ENCODE measurements at places on chromosomes 12 and 14. TPM values are rescaled to one million over a fixed set of nuclear protein-coding genes. Genes with fewer than 3 reads are reported as not detected.

DNA sequence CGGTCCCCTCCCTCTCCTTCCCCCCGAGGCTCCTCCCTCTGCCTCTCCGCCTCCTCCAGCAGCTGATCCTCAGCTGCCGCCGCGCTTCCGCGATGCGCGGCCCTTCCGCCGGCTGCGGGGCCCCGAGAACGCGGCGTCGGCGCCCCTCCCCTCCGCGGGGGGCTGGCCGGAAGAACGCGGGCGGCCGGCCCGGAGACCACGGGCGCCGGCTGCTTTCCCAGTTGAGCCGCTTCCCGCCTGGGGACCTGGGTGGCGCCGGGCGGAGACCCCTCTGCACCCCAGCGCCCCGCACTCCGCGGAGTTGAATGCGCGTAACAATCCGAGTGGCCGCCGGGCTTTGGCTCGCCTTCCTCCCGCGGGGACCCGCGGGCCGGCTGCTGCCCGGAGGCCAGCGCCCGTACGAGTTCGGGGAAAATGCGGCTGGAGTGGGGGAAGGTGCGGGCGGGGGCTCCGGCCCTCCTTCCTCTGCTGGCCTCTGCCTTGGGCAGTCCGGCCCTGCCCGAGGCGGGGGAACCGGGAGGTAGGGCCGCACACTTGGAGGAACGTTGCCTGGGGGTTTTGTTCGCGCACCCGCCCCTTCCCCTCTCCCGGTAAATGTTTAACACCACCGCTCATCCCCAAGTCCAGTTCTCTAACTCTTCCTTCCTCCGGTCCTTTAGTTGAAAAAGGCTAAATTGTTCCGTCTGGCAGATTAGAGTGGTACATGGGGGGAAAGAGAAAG, 393 bp upstream of the DCAF5 start:
- DNase-seq = peak; percentile 33

GRCh38 chr12:1634590-1635191, 5.7 kb downstream of the WNT5B start:
- DNase-seq = peak; percentile 92

- no peak for DNase-seq
Measured at GRCh38 chr12:105431537-105432100, 101.1 kb downstream of the C12orf75 start.

GRCh38 chr14:50338587-50338986, 26.5 kb downstream of the DMAC2L start:
- no peak for DNase-seq

DNA sequence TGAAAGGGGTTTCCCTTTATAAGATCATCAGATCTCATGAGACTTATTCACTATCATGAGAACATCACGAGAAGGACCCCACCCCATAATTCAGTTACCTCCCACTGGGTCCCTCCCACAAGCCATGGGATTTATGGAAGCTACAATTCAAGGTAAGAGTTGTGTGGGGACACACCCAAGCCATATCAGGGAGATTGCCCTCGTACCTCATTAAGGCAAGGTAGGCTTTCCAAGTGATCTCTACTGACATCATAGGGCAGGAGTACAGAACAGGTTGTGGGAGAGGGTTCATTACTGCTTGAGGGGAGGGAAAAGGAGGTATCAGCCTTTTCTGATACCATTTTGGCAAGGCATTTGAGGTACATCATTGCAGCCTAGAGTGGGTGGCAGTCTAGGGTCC, 524.6 kb downstream of the PRKD1 start:
- no peak for DNase-seq

DNA sequence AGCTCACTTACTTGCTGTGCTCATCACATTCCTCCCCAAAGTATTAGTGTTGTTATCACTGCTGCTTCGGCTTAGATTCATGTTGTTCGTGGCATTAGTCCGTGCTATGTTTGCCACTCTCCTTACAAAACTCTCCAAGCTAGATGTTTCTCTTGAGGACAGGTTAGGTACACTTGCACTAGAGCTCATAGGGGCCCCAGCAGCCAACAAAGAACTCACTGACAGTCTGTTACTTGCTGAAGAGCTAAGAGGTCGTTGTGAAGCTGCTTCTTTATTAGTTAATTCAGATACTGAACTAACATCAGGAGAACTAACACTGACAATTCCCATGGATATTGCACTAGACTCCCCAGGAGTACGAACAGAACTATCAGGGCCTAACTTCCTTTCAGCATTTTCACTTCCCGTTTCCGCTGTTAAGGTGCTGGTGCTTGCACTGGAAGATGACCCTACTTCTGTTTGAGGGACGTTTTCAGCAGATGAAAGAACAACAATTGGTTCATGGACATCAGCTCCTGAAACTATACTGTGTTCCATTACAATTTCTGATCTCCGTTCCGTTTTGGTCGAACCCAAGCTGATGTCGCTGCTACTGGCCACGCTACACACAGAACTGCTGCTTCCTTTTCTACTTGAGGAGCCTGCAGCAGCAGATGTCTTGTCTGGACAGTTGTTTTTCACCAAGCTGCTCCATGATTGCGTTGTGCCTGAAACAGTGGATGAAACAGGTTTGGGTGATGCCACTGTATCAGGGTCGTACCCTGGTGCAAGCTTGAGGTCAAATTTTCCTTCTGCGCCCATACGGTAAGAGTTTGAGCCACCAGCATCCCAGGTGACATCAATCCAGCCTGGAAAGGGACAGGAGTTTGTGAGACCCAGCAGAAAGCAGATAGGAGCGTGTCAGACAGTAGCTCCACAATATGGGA, 78.7 kb downstream of the HECTD1 start:
- DNase-seq = peak; percentile 12

DNA sequence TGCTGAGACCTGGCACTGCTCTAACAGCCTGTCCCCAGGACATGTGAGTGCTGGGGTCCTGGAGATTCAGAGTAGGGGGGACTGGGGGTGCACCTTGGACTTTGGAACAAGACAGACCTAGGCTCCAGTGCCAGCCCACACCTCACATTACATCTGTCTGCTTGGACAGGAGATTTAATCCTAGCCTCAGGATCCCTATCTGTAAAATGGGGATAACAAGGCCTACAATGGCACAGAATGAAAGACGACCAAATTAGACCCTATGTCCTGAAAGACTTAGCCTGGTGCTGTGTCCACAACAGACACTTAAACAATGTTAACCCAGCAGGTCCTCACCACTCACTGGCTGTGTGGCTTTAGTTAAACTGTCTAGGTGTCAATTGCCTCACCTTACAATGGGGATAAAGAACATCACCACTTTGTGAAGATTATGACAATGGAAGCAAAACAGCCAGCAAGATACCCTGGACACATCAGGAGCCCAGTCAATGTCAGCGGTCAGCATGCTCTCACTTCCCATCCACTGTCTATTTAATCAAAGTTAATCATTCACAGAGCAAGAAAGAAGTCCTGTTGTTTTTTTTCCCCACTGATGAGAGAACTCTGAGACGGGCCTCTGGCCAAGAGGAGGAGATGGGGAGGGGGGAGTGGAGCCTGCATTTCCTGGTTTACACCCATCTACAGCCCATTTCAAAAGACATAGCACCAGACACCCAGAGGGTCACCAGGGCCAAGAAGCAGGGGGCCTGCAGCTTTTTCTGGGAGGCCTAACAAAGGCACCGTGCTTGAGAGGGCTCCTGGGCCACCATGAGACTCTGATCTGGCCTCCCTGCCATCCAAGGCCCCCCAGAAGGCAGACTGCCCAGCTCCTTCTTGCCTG, 40.6 kb downstream of the ACTN1 start:
- DNase-seq = peak; percentile 85

- DNase-seq = no peak
Measured at GRCh38 chr14:58167057-58167456, 15.0 kb upstream of the ARMH4 start.

DNA sequence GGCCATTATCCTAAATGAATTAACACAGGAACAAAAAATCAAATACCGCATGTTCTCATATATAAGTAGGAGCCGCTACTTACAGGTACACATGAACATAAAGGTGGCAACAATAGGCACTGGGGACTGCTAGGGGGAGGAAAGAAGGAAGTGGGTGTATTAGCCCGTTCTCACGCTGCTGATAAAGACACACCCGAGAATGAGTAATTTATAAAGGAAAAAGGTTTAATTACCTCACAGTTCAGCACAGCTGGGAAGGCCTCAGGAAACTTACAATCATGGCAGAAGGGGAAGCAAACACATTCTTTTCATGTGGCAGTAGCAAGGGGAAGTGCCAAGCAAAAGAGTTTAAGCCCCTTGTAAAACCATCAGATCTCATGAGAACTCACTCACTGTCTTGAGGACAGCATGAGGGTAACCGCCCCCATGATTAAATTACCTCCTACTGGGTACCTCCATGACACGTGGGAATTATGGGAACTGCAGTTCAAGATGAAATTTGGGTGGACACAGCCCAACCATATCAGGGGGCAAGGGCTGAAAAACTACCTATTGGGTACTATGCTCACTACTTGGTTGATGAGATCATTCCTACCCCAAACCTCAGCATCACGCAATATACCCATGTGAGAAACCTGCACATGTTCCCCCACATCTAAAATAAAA, 16.4 kb upstream of the MIA2 start:
- no peak for DNase-seq

DNA sequence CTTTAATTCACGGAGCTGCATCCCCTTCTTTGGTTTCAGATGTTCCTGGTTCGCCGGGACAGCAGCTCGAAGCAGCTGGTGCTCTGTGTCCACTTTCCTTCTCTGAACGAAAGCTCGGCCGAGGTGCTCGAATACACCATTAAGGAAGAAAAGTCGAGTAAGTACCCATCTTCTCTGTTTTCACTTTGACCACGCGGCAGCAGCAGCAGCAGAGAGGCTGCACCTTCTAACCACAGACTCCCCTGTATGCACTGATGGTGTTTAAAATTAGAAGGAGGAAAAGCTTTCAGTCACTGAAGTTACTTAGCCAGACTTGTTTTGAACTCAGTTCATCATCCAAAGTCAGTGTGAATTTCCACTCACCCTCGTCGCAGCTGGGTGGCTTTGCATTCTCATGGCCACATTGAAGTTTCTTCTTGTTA, 63.8 kb downstream of the RIN3 start:
- DNase-seq = no peak

GRCh38 chr14:88075269-88075981, 70.5 kb downstream of the GPR65 start:
- no peak for DNase-seq

Gene AP5M1
- total RNA-seq = 10.1 TPM

Gene ANO4
- total RNA-seq = 0.37 TPM

Gene COCH
- not detected for total RNA-seq

Gene TCL1B
- total RNA-seq = not detected

Gene SUPT16H
- 22.8 TPM for total RNA-seq

Gene PDE3A
- 19.4 TPM for total RNA-seq

Gene POLE2
- not detected for total RNA-seq

Gene HNRNPA1
- 303 TPM for total RNA-seq

Gene MYH6
- not detected for total RNA-seq

Gene SRSF5
- 441 TPM for total RNA-seq

Gene CKAP4
- 71.0 TPM for total RNA-seq

Gene DACT1
- total RNA-seq = 5.8 TPM

All from stomach (tissue), 19 donors.